ENCODE measurements at places on chromosomes 1 and 21.

DNA sequence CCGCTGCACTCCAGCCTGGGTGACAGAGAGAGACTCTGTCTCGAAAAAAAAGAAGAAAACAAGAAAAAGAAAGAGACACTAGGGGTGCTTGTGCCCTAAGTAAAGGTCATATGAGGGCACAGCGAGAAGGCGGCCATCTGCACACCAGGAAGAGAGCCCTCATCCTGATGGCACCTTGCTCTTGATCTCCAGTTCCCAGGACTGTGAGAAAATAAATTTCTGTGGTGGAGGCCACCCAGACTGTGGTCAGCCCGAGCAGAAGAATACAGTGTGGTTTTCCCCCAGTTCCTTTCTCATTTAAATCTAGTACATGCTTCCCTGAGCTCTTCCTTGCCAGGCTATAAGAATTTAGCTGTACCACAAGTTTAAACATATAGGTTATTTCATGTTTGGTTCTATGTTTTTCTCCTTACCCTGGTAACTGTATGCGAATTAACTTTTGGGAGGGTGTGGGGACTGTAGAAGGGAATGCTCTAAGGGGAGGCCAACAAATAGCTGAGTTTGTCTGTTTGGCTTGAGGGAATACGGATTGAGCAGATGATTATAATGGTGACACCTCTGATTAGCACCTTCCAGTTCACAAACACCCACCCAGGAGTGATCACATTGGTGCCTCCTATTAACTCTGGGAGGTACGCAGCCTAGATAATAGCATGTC, 119.6 kb upstream of the ERRFI1 start:
- DNase-seq: no peak

DNA sequence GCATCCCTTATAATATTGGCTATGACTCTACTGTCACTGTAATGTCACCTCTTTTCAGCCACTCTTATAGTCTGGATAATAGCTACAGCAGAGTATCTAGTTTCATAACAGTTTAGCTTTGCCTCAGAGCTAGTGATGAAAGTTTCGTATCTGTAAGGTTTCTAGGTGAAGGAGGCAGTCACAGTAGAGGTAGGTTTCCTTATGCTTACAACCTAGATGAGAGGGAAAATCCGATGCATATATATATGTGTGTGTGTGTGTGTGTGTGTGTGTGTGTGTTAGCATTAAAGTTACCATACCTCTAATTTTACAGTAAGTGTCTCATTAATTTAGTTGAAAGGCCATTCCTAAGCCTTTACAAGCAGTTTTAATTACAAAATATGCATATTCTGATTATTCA, 2.2 kb upstream of the TOR1AIP2 start:
- DNase-seq: no peak

GRCh38 chr1:4931486-4931885, 277.1 kb downstream of the AJAP1 start:
- peak; percentile 32 for DNase-seq

- DNase-seq: no peak
Observed at GRCh38 chr1:206900149-206900548, 2.9 kb downstream of the IL24 start.

- no peak for DNase-seq
Observed at GRCh38 chr1:9238550-9238949, 4.0 kb downstream of the H6PD start.

- no peak for DNase-seq
Observed at GRCh38 chr21:42806509-42807140, 72.7 kb downstream of the WDR4 start.

GRCh38 chr1:153343811-153344717, 4.6 kb downstream of the PGLYRP4 start:
- DNase-seq: no peak

DNA sequence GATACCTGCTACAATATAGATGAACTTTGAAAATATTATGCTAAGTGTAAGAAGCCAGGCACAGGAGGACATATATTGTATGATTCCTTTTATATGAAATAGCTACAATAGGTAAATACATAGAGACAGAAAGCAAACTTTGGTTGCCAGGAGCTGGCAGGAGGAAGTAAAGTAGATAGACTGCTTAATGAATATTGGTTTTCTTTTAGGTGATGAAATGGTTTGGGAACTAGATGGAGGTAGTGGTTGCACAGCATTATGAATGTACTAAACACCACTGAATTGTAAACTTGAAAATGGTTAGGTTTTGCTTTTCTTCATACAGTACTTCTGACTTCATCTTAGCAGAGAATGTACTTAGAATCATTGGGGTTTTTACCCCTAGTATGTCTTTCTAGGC, 21.5 kb downstream of the ABCB10 start:
- no peak for DNase-seq

DNA sequence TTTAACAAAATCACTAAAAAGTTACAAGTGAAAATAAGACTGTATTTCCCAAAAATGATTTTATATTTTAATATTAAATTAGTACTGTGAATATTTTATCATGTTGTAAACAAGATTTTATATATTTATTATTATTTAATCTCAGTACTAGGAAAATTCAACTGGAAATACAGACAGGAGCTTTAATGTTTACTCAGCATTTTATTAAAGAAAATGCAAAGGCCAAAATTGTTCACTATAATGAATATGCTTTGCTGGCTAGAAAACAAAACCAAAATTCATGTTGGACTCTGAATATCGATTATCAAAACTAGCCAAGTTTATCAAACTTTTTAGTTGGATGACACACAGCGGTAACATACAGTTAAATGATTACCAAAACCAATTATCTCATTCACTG, 782.3 kb downstream of the AMY1C start:
- DNase-seq: no peak

GRCh38 chr21:38506661-38507281, 8.5 kb upstream of the ERG start:
- DNase-seq: no peak

GRCh38 chr1:205424901-205425600, 3.2 kb upstream of the LEMD1 start:
- DNase-seq: no peak

- no peak for DNase-seq
Observed at GRCh38 chr1:23026568-23026967, 7.3 kb downstream of the KDM1A start.

GRCh38 chr21:45695086-45695485, 51.6 kb downstream of the PCBP3 start:
- DNase-seq: no peak

GRCh38 chr1:204110894-204111633, 38.1 kb downstream of the SOX13 start:
- no peak for DNase-seq

DNA sequence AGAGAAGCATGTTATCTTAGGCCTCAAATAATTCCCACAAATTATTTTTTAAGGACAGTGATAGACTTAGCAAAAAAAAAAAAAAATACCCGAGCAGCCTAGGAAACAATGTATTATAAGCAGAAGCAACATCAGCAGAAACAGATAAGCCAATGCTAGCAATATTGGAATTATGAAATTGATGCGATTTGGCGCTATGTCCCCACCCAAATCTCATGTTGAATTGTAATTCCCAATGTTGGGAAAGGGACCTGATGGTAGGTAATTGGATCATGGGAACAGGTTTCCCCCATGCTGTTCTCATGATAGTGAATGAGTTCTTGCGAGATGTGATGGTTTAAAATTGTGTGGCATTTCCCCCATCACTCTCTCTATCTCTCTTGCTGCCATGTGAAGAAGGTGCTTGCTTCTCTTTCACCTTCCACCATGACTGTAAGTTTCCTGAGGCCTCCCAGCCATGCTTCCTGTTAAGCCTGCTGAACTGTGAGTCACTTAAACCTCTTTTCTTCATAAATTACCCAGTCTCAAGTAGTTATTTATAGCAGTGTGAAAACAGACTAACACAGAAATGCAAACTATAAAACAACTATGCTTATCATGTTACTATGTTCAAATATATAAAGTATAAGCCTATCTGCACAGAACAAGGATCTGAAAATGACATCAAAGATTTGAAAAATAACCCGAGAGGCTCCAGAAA, 75.6 kb upstream of the HIVEP3 start:
- no peak for DNase-seq

- DNase-seq: no peak
Observed at GRCh38 chr21:34736116-34736874, 67.5 kb downstream of the CLIC6 start.

- no peak for DNase-seq
Observed at GRCh38 chr21:41747943-41748738, 18.7 kb downstream of the RIPK4 start.

- no peak for DNase-seq
Observed at GRCh38 chr1:46333300-46334029, 7.1 kb upstream of the NSUN4 start.

DNA sequence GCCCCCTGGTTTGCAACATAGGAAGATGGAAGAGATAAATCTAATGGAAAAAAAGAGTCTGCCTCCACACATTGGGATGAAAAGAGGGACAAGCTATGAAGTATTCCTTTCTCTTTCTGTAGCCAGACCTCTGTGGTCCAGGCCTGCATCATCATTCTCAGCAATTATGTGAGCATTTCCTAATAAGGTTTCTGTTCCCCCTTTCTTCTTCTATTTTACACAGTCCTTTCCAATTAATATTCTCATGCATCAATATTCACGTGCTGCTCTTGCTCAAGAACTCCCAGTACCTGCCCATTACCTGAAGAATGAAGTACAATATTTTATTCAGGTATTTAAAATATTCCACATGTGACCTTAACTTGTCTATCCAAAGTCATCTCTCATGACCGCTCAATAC, 8.2 kb upstream of the SLC30A1 start:
- no peak for DNase-seq

GRCh38 chr1:155932081-155932480, 2.1 kb downstream of the KHDC4 start:
- DNase-seq: no peak

GRCh38 chr1:82464362-82465001, 663.7 kb downstream of the ADGRL2 start:
- no peak for DNase-seq

GRCh38 chr1:93447481-93448291, at the start of gene FNBP1L:
Gene FNBP1L, plus strand, starts transcription at chr1:93448118. Its CDS starts 164 bp downstream, at chr1:93448282.
- no peak for DNase-seq

DNA sequence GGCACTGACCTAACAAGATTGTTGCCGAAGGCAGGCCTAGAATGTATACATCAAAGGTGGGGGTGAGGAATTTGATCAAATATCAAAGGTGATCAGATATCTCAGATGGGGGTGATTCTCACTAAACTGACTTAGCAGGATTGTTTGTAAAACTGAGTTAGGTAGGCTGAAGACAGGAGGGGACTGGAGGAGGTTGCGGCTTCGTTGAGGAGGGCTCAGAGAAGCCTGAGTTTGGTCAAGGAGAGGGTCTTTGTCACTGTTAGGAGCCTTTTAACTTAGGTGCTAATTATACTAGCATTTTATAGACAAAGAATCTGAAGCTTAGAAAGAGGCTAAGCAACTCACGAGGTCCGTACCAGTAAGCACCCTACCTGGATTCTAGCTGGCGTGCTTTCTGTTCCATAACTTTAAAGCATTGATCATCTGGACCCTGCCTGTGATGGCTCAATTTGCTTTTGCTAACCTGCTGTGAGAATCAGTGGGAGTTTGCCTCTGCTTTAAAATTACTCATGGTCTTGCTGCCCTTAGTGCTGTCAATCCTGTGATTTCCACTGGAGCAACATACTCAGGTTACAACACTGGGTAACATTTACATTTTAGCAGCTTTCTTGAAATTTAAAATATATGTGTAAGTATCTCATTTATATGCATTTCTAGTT, 49.8 kb downstream of the ITSN1 start:
- DNase-seq: no peak

DNA sequence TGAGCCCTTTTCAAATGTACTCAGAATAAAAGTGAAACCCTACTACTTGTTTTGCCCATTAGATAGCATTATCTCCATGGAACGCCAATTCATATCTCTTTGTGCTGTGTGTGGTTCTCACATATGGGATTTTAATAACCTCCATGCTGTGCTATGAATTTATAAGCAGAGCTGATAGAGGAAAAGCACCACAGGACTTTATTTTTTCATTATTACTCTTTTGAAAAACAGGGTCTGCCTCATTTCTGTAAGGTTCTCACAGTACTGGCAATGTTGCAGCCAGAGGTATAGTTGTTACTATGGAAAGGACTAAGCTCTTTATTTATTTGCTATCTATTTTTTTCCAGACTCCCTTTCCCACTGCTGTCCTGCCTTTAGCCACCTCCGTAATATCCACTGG, 313.7 kb downstream of the ST6GALNAC3 start:
- DNase-seq: no peak

GRCh38 chr1:24349891-24350290, 30.7 kb downstream of the GRHL3 start:
- DNase-seq: no peak

GRCh38 chr1:173329726-173330125, 122.6 kb upstream of the TNFSF4 start:
- no peak for DNase-seq

DNA sequence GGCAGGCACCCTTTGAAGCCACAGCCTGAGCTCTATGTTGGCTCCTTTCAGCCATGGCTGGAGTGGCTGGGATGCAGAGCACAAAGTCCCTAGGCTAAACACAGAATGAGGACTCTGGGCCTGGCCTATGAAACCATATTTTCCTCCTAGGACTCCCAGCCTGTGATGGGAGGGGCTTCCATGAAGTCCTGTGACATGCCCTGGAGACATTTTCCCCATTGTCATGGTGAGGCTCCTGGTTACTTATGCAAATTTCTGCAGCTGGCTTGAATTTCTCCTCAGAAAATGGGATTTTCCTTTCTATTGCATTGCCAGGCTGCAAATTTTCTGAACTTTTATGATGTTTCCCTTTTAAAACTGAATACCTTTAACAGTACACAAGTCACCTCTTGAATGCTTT, 61.3 kb downstream of the VCAM1 start:
- DNase-seq: no peak

- no peak for DNase-seq
Observed at GRCh38 chr1:11877074-11877473, 18.3 kb upstream of the NPPB start.
